ENCODE measurements at places on chromosomes 16 and 17.

DNA sequence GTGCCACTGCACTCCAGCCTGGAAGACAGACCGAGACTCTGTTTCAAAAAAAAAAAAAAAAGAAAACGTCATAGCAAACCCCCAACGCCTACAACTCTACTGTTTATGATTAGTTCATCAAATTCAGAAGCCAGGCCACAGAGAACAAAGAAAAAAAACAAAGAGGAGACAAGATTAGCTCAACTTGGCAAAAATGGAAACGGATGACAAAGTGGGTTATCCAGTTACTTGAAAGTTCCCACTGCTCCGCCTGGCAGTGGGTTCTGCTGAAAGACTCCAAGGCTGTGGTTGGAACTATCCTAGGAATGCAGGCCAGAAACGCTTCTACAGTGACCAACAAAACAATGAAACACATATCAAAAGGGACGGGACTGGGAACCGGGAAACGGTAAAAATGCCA is 53.1 kb downstream of the MRM3 start:
- peak; percentile 91 for DNase-seq

GRCh38 chr17:55495239-55495638 is 16.0 kb downstream of the SMIM36 start:
- DNase-seq, result no peak

DNA sequence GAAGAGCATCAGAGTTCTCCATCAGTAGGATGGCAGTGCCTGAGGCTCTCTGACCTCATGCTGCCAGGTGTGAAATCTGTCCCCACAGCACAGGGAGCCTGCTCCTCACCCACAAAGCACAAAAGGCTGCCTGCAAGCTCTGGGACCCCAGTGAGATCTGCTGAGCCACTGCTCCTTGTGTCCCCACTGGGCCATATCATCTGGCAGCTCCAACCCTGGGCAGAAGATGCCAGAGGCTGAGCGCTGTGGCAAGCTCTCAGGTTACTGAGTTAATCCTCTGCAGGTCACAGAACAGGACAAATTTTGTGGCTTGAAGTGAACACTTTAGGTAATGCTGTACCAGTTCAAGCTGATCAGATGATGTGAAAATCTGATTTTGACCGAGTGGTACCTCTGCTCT is 26.7 kb upstream of the ERN1 start:
- DNase-seq, result no peak

DNA sequence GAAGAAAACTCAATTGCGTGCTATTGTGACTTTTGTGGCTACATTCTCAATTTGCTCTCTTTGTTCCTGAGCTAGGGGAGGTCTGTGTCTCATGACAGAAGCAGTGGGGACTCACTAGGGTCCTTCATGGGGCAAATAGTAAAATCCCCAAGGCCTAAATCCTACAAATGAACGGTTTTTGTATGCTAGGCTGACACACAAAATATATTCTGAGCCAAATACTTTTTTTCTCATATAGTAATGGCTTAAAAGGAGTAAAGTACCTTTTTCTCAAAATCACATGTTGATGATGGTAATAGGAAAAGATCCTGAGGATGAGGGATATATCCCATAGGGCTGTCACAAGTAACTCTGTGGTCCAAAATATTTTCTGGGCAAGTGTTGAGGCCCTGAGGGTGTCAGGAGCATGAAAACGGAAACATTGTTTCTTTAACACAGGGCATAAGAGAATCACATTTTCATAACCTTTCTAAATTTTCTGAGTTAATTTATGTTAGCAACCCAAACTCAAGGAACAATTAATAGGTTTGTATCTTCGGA is 77.5 kb upstream of the CNTNAP4 start:
- no peak for DNase-seq

DNA sequence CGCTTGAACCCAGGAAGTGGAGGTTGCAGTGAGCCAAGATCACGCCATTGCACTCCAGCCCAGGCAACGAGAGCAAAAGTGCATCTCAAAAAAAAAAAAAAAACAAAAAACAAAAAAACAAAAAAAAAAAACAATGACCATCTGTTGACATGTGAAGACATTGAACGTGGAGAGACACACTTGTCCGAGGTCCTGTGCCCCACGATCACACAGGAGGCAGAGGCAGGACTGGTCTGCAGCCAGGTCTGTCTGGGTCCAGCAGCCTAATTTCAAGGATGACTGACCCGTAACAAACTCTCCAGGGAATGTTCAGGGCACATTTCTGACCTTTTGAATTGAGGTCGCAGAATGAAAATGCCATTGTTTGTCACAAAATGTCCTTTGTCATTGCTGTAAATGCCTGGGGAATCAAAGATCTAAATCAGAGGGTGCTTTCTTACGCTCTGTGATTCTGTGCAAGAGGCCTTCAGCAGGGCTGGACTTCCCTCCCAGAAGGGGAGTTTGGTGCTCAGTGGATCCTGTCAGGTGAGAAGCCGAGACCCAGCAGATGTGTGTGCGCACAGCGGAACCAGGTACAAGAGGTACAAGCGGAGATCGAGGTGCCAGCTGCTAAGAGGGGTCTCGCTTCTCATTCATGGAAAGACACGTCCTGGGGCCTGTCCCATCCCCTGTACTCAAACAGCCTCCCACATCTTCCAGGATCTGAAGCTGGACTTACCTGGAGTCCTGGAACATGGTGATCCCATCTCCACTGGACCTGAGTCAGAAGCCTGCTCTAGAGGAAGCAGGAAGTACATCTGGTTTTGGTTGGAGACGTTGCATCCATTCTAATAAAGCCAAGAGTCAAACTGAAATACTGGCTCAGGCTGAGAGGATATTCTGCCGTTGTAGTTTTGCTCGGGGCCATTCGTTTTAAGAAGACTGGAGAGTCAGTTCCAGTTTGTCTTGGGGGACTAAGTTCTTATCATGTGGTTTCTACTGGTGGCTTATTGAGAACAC is 95.8 kb downstream of the IRF8 start:
- DNase-seq, result no peak

GRCh38 chr17:50356418-50356817 is 10.5 kb downstream of the XYLT2 start:
- no peak for DNase-seq

DNA sequence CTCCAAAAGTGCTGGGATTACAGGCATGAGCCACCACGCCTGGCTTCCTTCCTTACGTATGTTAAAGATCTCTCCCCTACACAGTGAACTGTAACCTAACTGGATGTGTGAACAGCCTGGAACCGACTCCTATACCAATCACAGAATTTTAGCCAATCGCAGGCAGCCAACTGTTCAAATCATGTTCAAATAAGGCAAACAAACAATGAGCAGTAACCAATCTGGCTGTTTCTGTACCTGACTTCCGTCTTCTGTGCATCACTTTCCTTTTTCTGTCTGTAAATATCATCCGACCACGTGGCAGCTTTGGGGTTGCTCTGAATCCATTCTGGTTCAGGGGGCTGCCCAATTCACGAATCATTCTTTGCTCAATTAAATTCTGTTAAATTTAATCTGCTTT is 27.5 kb downstream of the TEKT5 start:
- no peak for DNase-seq
